ENCODE measurements at places on chromosomes 4 and X.

GRCh38 chr4:89056292-89056952 lies 563 bp downstream of the FAM13A start:
- DNase-seq, result no peak

GRCh38 chr4:138858419-138858818 lies 157.2 kb upstream of the NOCT start:
- DNase-seq, result no peak

DNA sequence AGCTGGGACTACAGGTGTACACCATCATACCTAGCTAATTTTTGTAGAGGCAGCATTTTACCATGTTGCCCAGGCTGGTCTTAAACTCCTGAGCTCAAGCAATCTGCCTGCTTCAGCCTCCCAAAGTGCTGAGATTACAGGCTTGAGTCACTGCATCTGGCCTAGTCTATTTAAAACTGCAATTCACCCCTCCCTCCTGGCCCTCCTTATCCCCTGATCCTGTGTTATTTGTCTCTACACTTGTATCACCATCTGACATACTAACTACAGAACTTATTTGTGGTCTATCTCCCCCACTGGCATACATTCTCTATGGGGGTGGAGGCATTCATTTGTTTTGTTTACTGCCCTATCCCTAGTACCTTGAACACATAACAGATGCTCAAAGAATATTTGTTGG lies 23.7 kb downstream of the CC2D2A start:
- no peak for DNase-seq

- no peak for DNase-seq
Measured at GRCh38 chr4:125082729-125083417, 231.9 kb upstream of the FAT4 start.

- no peak for DNase-seq
Measured at GRCh38 chr4:150598909-150599308, 17.0 kb downstream of the MAB21L2 start.

- DNase-seq, result no peak
Measured at GRCh38 chrX:24002167-24002566, 24.8 kb downstream of the KLHL15 start.

- DNase-seq, result no peak
Measured at GRCh38 chrX:137052643-137053235, 18.9 kb upstream of the GPR101 start.

- no peak for DNase-seq
Measured at GRCh38 chr4:74293558-74293957, 14.7 kb upstream of the EPGN start.

- DNase-seq, result no peak
Measured at GRCh38 chr4:12933760-12934221, 550.3 kb downstream of the RAB28 start.

- DNase-seq, result no peak
Measured at GRCh38 chrX:6729626-6730025, 194.7 kb upstream of the VCX3A start.

- DNase-seq, result no peak
Measured at GRCh38 chr4:23934223-23934622, 44.4 kb upstream of the PPARGC1A start.

GRCh38 chr4:151887031-151887815 lies 126.4 kb upstream of the GATB start:
- DNase-seq, result no peak

DNA sequence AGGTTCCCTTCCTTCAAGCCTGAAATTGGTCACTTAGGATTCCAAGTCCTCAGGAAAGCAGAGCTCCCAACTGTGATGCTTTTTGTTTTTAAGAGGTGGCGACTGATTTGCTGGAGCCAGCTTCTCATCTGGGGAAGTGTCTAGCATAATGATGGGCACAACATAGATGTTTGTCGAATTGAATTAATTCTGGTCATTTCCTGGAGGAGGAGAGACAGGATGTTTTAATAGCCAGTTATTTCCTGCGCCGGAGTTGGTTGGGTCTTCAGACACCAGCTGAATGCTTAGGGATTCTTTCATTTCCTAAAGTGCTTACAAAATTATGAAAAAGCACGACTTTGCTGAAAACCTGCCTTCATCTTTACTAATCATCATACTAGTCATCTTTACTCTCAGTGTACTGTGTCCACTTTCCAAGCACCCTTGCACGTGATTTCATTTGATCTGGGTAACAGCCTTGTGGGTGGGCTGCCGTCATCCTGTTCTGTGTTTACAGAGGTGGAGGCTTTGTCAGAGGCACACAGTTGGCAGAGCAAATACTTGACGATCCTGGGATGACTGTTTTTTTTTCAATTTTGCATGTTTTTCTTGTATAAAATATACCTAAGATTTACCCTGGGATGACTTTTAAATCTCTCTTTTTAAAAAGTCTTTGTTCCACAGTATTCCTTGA lies 49.5 kb downstream of the RGS12 start:
- DNase-seq, result no peak

GRCh38 chr4:180635281-180635680 lies 1607.9 kb upstream of the TENM3 start:
- no peak for DNase-seq

GRCh38 chr4:83370640-83370906 lies 35.9 kb upstream of the HPSE start:
- DNase-seq, result no peak

DNA sequence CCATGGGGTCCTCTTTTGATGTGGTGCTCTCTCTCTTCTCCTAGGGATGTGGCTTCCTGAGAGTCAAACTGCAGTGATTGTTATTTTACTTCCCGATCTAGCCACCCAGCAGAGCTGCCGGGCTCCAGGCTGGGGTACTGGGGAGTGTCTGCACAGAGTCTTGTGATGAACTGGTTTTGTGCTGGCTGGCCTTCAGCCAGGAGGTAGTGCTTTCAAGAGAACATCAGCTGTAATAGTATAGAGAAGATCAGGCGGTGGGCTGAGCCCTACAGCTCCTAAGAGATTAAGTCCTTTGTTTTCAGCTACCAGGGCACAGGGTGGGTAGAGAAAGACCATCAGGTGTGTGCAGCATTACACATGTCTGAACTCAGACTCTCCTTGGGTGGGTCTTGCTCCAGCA lies 59.0 kb upstream of the AGTR2 start:
- no peak for DNase-seq

- DNase-seq, result no peak
Measured at GRCh38 chr4:92050875-92051274, 252.9 kb upstream of the GRID2 start.

DNA sequence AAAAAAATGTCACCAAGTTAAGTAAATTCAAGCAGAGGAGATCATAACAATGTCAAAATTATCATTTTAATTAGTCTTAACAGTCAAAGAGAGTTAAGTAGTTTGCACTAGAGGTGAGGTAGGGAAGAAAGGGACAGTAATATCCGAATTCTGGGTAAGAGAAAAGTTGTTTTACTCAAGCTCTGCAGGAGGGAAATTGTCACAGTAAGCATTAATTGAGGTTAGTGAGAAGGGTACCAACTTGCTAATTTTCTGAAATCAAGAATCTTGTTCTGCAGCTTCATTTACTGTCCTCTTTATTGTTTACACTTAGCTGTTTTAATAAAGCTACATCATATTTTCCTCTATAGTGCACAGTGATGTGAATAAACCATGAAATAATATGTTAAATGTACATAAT lies 11.0 kb downstream of the DGKK start:
- no peak for DNase-seq

GRCh38 chr4:31236020-31236638 lies 516.0 kb downstream of the PCDH7 start:
- no peak for DNase-seq

DNA sequence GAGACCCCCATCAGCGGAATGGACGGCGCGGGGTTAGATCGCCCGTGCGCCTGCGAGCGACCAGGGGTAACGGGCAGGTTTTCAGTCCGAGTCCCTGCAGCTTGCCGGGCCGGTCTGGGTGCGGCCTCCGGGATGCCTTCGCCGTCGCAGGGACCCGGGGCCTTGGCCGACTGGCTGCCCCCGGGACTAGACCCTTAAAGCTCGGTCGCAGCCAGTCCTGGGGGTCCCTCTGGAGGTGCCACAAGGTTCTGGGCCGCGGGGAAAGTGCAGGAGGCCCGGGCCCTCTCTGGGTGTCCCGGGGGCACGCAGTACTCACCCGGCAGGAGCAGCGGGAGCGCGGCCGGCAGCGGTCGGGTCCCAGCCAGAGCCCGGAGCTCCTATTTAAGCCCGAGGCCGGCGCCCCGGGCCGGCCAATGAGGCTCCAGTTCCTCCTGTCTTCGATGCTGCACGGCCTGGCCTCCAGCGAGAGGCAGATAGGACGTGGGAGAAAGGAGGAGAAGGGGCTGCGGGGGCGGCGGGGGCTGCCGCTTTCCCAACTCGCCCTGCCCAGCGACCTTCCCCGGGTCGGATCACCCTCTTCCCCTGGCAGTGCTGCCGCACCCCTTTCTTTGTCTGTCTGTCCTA lies at the start of gene SPON2:
Gene SPON2, minus strand, starts transcription at position 356 of the 624 bp plus-strand sequence.
- no peak for DNase-seq

- DNase-seq, result no peak
Measured at GRCh38 chrX:8755116-8755515, 23.2 kb upstream of the ANOS1 start.

- no peak for DNase-seq
Measured at GRCh38 chr4:85607624-85608023, 132.7 kb downstream of the ARHGAP24 start.

GRCh38 chrX:125210146-125210545 lies 109.5 kb upstream of the TEX13C start:
- no peak for DNase-seq

- no peak for DNase-seq
Measured at GRCh38 chrX:45847961-45848360, 647.3 kb upstream of the DIPK2B start.

- no peak for DNase-seq
Measured at GRCh38 chr4:53961351-53961750, 103.1 kb downstream of the CHIC2 start.

Measured in stimulated activated CD4-positive, alpha-beta T cell treated with anti-CD3 and anti-CD28 coated beads, Interleukin-12 subunit alpha, Interleukin-12 subunit beta, amount 100 ng/mL, for 24 hours (primary cell).